Central memory CD8-positive, alpha-beta T cell (primary cell): ENCODE measurements at places on chromosomes 5 and 9.

- DNase-seq: no peak
These were observed 238.2 kb downstream of the TLE4 start for GRCh38 chr9:79809931-79810330.

- no peak for DNase-seq
These were observed 87.5 kb downstream of the CHSY3 start for GRCh38 chr5:129991780-129992179.

DNA sequence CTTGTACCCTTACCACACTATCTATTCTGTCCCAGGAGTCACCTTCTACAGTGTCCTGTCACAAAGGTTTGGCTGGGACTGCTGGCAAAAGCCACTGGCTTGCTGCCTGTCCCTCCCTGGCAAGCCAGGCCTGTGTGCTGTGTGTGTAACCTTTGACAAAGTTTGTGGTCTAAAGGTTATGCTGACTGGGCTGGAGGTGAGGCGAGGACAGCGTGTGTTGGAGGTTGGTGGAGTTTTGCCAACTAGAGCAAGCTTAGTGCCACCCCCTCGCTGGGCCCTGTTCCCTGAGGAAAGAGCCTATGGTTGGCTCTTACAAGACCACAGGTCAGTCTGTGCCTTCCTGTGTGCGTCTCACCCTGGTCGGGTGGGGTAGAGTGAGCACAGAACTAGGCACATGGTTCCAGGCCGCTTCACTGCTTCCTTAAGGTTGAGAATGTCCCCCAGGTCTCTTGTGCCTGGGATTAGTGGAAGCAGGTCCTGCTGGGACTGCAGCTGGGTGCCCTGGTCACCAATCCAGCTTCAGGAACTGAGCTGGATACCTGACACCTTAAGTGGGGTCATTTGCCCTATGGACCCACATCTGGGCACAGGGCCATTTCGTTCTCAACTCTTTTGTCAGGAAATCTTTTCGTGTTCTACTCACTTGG lies 152.2 kb downstream of the GADD45G start:
- DNase-seq: no peak

DNA sequence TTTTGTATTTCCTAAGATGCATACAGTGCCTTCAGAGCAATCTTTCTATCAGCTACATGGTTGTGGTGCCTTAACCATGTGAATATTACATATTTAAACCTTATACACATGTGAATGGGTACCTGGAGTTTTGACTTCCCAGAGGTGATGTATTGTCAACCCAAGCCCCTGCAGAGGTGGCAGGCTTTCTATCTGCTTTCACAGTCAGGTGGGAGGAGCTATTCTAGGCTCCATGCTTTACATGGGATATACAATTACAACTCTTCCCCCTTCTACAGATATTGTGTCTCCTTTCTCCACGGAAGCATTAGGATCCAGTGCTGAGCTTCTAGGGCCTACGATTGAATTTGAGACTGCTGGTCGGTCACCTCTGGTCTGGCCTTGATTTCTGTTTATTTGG lies 89.8 kb upstream of the TUT7 start:
- no peak for DNase-seq

DNA sequence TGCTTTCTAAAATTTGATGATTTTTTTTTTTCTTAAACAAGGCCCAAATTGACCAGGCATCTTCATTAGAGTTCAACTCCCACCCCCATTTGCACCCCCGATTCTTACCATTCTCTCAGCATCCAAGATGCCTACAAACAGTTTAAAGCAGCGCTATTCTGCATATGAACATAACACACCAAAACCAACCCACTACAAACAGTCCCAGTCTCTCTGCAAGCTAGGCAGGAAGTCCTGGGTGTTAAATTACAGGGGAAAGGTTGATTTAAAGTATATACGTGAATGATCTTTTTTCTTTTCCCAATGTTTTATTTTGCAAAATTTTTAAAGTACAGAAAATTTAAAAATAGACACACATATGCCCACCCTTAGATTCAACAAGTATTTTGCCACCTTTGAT lies 127.0 kb downstream of the ADAMTS12 start:
- DNase-seq: no peak

DNA sequence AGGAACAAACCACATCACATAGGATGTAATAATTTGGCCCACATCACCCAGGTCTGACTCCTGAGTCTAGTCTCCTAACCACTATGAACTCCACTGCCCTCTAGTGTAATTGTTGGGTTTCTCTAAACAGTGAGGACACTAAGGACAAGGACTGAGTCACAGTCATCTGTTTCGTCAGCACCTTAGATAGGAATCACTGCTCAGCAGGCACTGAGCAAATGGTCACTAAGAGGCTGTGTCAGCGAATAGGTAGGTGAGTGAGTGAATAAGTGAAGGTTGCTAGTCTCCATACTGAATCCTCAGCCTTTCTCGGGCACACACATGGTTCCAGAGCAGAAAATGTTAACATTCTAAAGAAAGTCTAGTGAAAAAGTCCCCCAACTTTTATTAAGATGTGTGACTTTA lies 278.6 kb downstream of the SPOCK1 start:
- no peak for DNase-seq

DNA sequence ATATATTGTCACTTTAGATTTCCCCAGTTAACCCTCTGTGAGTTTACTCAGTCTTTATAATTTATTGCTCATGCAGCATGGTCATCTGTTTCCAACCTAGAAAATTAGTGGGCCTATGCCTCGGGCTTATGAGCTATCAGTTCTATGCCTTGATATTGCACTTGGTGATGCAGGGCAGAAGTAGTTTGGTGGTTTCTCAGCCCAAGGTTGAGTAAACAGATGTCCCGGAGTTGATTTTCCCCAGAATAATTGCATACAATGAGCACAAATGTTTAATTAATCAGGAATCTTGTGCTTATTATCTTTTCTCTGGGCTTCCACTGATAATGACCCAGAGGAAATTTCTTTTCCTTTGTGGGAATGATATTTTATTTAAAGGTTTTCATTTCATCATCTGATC lies 474.0 kb downstream of the CCDC171 start:
- DNase-seq: no peak

- DNase-seq: no peak
These were observed 17.6 kb downstream of the DENND1A start for GRCh38 chr9:123912167-123912897.

- no peak for DNase-seq
These were observed 96.7 kb downstream of the MVB12B start for GRCh38 chr9:126423142-126423915.

- no peak for DNase-seq
These were observed 760 bp downstream of the NPR3 start for GRCh38 chr5:32711681-32712480.

DNA sequence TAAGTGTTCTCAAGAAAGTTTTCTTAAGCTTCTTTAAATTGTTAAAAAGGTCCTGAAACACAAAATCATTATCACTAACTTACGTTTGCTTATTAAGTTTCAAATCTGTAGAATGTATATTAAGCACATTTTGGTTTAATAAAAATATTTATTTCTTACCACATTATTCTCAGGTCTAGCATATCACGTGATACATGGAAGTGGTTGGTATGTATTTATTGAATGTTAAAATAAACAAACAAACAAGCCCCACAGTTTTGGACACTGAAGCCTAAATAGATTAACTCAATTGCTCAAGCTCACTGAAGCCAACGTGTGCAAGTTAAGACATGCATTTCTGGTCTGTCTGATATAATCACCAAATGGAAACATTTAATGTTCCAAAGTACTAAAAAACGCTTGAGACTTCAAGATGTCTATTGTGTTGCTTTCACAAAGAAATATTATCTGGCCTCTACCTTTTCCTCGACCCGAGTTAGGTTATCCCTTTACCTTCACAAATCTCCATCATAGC lies 1136.9 kb downstream of the TAF11L14 start:
- DNase-seq: no peak

GRCh38 chr9:80437091-80437640 lies 865.4 kb downstream of the TLE4 start:
- DNase-seq: no peak

GRCh38 chr5:122674385-122674784 lies 100.5 kb upstream of the SNX2 start:
- DNase-seq: no peak

DNA sequence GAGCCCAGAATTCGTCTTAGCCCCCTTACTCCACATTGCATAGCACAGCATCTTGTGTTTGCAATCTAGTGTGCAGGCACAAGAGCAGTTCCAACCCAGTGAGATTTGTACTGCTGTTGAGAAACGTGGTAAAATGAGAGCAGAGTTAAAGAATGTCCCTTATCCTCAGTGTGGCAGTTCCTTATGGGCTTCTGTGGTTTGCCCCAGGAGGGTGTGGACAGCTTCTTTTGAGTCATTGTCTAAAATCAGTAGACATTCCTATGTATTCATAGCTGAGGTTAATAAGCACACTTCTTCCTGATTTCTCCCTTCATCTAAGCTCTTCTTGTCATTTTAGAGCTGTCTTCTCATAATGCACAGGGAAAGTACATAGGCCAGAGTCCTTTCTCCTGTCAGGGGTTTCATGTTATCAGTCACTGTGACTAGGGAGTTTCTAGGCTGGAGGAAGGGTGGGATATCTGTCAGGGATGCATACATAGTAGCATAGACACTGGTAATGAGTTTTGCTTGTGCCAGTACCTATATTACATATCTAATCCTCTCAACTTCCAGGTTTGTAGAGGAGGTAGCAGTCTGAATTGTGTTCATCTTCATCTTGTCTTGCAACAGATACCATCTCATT lies 2.0 kb upstream of the CAVIN4 start:
- no peak for DNase-seq

DNA sequence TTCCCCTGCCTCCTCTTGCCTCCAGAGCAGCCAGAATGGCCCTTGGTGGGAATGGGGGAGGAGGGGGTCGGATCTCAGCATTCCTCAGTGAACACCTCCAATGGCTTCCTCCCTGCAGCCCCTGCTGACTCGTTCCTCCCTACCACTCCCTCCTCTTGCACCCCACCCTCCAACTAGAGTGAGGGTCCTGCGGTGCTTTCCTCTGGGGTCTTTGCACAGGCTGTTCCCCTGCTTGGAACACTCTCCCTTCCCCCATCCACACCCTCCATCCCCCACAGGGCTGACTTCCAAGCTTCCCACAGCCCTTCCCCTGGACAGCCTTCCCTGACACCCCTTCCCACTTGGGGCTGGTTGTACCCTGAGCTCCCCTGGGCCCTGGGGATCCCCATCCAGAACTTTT lies 70.4 kb upstream of the NEK6 start:
- no peak for DNase-seq

DNA sequence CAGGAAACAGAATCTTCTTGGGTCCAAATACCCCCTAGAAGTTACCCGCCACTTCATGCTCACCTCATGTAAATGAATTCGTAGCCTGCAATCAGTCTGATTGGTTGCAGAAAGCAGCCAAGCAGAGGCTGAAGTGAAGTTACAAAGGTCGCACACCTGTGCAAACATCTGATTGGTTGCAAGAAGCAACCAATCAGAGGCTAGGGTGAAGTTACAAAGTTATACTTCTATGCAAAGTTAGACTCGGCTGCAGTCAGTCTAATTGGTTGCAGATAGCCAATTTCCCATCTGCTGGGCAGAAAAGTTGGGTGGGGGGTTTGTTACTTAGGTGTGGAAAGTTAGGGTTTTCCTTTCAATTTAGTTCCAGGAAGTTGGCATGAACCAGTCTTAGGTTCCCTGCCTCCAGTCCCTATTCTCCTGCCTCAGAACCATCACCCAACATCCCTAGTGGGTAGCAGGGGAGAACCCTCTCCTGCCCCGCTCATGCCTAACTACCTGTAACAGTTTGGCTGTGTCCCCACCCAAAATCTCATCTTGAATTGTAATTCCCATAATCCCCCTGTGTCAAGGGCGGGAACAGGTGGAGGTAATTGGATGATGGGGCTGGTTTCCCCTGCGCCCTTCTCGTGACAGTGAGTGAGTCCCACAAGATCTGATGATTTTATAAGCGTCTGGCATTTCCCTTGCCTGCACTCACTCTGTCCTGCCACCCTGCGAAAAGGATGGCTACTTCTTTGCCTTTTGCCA lies 1.2 kb upstream of the RUSC2 start:
- no peak for DNase-seq

GRCh38 chr9:7879551-7880245 lies 80.1 kb upstream of the DMAC1 start:
- DNase-seq: peak; percentile 14

DNA sequence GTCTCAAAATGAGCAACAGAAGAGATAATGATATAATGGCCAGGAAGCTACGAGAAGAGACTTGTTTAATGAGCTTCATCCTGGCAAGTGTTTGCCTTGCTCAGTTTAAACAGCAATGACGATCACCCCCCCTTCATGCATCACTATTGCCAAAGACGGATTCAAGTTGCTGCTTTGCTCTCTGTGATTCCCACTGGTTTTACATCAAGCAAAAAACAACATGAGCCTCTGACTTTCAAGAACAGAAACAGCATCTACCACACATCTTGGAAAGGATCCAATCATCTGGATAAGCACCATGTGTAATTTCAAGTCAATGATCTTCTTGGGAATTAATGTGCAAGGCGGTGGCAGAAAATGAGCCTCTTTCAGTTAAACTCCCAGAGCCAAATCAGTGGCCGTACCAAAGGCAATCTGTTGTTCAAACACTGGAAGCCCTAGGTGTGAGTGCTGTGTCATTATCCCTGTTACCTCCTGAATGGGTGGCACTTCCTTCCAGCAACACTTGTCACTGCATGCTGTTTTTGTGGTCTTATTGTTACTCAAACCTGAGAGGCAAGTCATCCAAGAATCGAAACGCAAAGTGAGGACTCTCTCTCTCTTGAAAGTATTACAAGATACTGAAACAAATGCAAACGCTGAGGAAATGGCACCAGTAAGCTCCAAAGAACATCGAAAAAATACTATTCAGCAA lies 72.8 kb downstream of the MED27 start:
- DNase-seq: no peak

GRCh38 chr5:158164296-158165047 lies 305.5 kb upstream of the CLINT1 start:
- no peak for DNase-seq

DNA sequence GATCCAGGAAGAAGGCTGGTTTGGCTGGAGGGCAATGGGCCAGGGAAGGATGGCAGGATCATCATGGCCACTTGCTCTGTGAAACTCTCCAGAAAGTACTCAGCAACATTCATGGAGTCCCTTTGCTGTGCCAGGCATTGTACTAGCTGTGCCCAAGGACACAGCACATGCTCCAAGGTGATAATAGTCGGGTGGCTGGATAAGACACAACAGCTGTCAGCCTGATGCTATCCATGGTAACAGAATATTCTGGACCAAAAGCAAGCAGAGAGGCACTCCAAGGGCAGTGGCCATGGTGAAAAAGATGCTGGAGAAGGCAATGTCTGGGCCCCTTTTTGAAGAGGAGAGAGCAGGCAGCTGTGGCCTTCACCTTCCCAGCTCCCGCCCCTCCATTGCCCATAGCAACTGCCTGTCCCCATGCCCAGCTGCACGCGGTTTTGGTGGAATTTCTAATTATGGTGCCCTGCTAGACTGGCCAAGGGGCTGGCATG lies 113.8 kb upstream of the CPEB4 start:
- DNase-seq: no peak

DNA sequence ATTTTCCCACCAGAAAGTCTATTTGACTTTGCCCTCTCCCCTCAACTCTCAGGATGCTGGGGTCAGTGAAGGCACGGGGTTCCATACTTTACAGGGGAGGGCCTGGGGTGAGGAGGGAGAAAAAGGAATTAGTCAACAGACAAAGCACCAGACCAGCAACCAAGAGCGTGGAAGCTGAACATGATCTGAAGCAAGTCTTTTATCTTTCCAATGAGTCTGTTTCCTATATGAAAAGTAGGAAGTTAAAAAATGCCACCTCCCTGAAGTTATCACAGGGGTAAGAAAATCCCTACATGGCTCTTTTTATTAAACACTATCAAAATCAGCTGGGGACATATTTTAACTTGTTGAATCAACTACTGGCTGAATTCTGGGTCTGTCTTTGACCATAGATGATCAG lies 337.0 kb downstream of the TRPM3 start:
- DNase-seq: no peak
